ENCODE measurements at places on chromosomes 2 and 18. TPM values are rescaled to one million over a fixed set of nuclear protein-coding genes. Genes with fewer than 3 reads are reported as not detected.

- no peak for DNase-seq
These were observed 28.9 kb downstream of the KCNK3 start for GRCh38 chr2:26721115-26722032.

DNA sequence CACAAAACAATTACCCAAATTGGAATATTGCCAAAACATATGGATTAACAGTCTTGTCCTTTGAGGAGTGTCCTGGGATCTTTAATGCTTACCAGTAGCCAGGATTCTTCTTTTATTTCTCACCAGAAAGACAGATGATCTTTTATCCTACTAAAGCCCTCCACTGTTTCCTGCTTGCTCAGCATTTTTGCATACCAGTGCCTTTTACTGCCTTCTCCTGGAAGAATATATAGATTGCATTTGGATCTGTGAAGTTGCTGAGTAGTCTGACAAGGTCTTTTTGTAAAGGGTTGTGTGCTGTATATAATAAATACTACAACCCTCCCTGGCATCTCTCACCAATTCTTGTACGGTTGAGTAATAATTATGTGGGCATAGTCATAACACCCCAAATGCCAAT is 652.2 kb downstream of the LRRTM4 start:
- DNase-seq, result no peak

GRCh38 chr2:171966235-171966634 is 33.5 kb upstream of the METAP1D start:
- no peak for DNase-seq

The RBM44 gene
- total RNA-seq, result 0.81 TPM

GRCh38 chr2:236892721-236893120 is 193.0 kb upstream of the COPS8 start:
- no peak for DNase-seq

The POTEC gene
- not detected for total RNA-seq
